ENCODE measurements at places on chromosomes 2 and 18.
A peak's percentile ranks its signal among the peaks of the same experiment; 100 is the strongest.

DNA sequence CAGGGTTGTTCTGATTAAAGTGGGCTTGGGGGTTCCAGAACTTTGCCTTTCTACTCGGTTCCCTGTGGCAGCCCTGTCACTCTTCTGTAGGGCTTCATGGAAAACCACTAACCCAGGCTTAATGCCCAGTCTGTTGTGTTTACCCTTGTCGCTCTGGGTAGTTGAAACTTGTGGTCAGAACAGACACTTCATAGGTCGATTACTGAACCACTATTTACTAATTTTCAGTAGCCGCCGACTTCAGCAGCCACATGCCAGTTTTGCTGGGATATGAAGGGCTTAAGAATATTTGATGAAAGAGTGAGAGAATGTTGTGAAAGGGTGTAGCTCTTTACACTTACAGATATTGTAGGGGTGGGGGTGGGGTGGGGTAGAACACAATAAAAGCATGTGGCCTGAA, 362.3 kb downstream of the RND3 start:
- DNase-seq: peak; percentile 39

DNA sequence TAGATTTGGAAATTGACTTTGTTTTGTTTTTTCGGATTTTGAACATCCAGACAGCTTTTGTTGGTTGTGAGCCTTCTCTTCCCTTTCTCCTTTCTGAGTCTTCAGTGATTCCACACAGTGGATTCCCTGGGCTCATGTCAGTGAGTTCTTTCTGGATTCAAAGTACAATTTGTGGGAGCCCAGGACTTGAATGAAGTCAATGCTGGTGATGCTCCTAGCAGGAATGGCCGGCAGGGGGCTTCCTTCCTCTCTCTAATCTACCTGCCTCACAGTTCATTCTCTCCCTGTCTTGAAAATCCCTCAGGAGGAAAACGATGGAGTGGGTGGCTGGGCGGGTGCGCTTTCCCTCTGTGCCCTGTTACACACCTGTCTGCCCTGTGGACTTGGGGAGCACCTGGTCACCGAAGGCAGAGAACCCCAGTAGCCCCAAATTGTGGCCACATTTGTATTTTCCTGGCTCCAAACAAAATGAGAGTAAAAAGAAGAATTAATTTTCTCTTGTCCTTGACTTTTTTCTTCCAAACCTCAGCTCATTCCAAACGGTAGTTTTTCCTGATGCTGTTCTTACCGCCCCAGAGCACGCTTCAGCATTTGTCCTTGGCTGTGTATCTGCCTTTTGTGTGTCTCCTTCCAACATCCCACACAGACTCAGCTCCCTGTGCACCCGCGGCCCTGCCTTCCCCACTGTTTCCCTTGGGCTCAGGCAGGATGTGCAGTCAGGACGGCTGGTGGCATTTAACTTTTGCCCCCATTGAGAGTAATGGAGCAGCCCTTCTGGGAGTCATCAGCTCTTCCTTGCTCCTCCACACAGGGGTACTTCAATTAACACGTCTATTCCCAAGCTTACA, 86.6 kb downstream of the MARCO start:
- peak; percentile 27 for DNase-seq

DNA sequence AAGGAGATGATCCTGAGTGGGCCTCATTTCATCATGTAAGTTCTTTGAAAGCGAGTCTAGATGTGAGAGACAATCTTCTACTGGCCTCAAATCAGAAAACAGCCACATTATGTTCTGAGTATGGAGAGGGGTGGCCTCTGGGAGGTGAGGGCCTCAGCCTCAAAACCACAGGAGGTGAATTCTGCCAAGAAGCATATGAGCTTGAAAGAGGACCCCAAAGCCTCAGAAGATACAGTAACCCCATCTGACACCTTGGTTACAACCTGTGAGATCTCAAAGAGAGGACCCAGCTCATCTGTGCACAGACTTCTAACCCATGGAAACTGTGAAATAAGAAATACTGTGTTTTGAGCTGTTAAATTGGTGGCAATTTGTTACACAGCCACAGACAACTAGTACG, 200.1 kb downstream of the ARHGAP15 start:
- DNase-seq: no peak

GRCh38 chr2:24206714-24207113, 31.9 kb downstream of the FAM228A start:
- no peak for DNase-seq

- no peak for DNase-seq
Observed at GRCh38 chr2:219918254-219918653, 290.8 kb downstream of the SLC4A3 start.

- no peak for DNase-seq
Observed at GRCh38 chr18:72444798-72445155, 99.4 kb downstream of the CBLN2 start.

DNA sequence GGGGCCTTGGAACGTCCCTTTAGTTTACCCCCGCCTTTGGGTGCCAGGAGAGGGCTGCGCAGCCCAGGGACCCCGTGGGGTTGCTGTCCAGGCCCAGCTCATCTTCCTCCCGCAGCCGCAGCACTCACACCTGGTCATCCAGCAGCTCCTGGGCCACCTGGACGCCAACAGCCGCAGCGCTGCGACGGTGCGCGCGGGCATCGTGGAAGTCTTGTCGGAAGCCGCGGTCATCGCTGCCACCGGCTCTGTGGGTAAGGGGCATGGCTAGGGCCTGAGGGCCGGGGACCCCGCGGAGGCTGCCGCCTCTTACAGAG, 37.2 kb downstream of the POMC start:
- DNase-seq: no peak

DNA sequence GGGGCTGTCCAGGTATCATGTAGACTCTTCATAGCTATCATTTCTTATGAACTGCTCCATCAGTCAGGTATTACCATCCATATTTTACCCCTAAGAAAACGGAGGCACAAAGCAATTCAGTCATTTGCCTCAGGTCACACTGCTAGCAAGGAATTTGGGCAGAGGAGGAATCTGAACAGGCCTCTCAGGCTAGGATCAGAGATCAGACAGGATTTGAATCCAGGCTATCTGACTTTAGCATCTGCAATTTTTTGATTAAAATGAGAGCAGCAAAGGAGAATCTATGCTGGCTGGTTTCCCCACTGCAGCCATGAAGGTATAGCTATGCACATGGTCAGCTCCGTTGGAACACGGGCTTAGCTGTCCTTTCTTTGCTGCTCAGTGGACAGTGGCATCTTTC, 60.1 kb downstream of the TACR1 start:
- no peak for DNase-seq

GRCh38 chr2:23940718-23941620, 706 bp downstream of the UBXN2A start:
- DNase-seq: peak; percentile 71

DNA sequence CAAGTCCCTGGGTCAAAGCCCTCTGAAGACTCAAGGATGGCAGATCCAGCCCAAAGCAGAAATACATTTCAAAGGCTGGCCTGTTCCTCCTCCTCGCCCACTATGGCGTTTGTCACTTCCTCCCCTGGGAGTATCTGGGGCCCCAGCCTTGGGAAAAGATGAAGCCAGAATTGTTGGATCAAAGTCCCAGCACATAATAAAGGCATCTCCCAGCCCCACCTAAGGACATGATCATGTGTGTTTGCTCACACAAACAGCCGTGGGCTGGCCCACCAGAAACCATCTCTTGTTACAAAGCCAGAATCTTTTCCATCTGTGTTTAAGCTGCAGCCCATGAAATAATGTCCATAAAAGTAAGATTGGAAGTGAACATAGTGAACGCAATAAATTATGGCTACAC, 50.1 kb upstream of the HAAO start:
- no peak for DNase-seq

GRCh38 chr18:58051765-58052460, 7.9 kb downstream of the NEDD4L start:
- no peak for DNase-seq

DNA sequence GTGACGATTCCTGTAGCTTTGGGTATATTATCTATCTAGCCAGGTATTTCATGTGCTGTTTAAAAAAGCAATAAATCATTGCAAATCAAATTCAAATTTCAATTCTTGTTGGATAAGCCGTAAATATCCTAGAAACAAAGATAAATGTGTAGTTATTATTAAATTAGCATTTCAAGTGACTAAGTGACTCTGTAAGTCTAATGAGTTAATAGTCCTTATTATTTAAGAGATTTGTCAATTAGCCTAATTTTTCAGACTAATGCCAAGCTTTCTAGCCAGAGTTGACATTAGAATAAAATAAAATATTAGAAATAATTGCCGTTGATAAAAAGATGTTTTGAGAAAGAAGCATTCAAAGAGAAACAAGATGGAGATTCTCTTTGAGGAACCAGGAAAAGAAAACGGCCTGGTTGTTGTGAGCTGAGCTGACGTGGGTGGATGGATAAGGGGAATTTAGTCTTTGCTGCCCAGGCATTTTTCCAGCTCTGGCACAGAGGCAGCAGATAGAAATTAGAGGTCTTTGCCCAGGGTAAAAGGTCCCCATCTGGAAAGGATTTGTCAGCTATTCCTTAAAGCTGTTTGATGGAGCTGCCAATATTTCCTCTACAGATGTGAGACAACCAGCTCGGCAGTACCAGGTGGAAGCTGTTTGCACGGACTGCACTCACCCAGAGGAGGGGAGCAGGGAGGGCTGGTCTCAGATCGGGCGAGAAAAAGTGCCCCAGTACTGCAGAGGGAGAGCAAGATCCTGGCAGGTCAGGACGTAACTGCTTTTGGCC, 117.3 kb upstream of the SEC11C start:
- no peak for DNase-seq

DNA sequence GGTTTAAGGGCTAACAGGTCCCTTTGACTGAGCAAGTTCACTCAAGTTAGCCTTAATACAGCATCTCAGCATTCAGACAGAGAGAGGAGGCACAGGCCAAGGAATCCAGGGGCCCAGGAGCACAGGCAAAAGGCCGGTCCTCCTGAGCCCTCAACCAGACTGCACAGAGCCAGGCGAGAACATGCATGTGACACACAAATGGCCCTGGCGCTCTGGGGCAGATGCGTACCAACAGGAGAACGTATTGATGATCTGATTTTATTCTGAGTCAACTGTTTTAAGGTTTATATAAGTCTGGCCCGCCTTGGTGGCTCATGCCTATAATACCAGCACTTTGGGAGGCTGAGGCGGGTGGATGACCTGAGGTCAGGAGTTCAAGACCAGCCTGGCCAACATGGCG, 34.9 kb downstream of the KCNIP3 start:
- DNase-seq: no peak

DNA sequence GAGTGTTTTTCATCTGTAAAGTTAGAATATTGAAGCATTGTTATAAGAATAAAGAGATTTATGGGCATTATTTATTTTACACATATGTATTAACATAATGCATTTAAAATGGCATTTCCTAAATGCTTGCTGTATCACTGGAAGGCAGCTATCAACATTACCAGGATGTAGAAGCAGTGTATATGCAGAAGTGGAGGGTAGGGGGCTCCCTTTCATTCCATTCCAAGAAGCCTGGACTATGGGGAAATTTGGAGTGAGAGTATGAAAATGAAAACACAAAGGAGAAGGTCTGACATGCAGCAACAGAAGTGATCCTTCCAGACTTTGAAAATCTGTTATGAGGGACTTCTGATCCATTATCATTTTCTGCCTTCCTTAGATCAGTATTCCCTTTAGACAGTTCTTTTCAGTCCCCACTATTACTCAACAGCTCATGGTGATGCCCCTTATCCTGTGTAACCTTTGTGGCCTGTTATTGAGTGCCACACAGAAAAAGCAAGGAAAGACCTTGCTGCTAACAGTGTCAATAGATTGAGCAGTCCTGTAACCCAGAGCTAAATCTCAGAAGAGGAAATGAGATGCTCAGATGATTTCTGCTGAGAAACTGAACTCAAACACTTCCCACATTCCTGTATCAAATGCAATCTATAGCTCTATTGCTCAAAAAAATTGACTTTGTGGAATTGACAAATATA, 216.6 kb downstream of the HNMT start:
- no peak for DNase-seq

- DNase-seq: no peak
Observed at GRCh38 chr2:63403820-63404219, 184.5 kb downstream of the WDPCP start.

GRCh38 chr2:217798743-217799562, 203.8 kb downstream of the TNS1 start:
- DNase-seq: no peak

DNA sequence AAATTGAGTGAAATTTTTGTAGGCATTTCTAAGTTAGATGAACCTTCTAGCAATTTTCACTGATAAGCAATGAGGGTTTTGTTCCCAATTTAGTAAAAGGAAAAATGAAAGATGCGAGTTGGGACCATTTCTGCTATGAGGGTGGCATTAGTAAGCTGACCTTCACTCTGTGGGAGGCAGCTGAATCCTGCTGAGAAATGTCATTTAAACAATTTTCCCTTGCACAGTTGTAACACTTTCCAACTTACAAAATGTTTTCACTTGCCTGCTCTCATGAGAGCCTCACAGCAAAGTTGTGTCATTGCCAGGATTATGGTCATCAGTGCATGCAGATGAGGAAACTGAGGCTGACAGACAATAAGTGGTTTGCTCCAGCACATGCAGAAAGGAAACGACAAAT, 527.7 kb downstream of the TNS1 start:
- no peak for DNase-seq

DNA sequence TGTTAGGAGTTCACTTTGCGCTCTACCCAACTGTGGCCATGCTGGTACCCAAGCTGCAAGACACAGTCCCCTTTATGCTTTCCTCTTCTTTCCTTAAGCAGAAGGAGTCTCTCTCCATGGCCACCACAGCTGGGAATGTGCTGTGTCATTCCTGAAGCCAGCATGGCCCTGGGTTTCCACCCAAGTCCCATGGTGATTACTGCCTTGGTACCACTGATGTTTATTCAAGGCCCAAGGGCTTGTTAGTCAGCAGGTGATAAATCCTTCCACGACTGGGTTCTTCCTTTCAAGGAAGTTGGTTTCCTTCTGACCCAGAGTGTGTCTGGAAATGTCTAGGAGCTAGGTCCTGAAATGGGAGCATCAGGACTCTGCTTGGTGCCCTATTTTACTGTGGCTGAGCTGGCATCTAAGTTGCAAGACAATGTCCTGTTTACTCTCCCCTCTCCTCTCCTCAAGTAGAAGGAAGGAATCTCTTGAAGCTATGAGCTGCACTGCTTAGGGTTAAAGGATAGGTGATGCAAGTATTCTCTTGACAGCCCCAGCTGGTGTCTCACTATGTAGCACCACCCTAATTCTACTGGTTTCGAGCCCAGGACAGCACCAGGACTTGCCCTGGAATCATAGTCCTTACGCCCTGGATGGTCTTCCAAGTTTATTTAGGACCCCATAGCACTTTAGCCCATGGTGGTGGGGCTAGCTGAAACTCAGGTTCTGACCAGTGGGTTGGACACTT, 18.7 kb upstream of the NUP35 start:
- DNase-seq: peak; percentile 14

- DNase-seq: no peak
Observed at GRCh38 chr18:36298126-36298741, 721 bp downstream of the FHOD3 start.

- DNase-seq: no peak
Observed at GRCh38 chr2:157359628-157360027, 34.0 kb upstream of the ERMN start.

DNA sequence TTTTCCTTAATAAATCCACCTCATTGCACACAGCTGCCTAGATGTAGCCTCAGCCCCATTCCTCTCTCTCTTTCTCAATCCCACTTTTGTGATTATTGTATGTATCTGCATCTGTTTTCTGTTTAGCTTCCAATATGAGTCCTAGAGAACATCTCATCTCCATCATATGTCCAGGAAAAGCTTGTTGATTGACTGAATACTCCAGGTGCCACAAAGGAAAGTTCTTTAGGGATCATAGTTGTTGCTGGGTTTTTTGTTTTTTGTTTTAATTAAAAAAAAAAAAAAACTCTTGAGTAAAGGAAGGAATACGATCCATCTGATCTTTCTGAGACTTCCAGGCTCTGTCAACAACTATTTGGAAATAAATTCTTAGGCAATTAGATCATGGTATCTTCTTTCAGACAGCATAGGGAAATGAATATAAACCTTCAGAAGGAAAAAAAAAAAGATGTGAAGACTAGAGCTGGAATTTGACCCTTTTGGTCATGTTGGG, 42.5 kb downstream of the KIAA2012 start:
- DNase-seq: peak; percentile 88
